Hematopoietic multipotent progenitor cell treated with erythropoietin and hydrocortisone succinate and interleukin-3 and kit ligand, for 8 days (in vitro differentiated cells): ENCODE measurements at places on chromosomes 11 and 22.

- DNase-seq, result no peak
Measured at GRCh38 chr22:50343541-50343935, 411 bp downstream of the PPP6R2 start.

- DNase-seq, result no peak
Measured at GRCh38 chr11:62013537-62014476, 46.4 kb upstream of the FTH1 start.

GRCh38 chr11:18312012-18312411 lies 9.9 kb downstream of the HPS5 start:
- DNase-seq, result no peak

DNA sequence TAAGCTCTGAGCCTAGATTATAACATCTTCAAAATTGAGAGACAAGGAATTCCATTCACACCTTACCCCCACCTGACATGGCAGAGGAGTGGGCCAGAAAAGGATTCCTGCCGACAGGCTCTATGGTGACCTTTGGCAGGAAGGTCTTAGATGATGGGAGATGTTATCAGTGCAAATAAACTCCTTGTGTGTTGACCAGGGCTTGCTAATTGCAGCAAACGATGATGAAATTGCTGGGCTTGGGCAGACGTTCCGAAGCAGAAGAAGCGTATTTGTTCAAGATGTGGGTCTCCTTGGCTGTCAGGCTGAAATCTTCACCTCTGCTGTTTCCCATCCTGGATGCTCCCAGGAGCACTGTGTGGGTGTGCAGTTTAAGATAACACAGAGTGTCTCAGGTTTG lies 183.7 kb upstream of the CADM1 start:
- no peak for DNase-seq

- no peak for DNase-seq
Measured at GRCh38 chr11:64751136-64751535, 7.2 kb upstream of the RASGRP2 start.

GRCh38 chr11:111419181-111419580 lies 40.1 kb upstream of the POU2AF1 start:
- DNase-seq, result no peak

DNA sequence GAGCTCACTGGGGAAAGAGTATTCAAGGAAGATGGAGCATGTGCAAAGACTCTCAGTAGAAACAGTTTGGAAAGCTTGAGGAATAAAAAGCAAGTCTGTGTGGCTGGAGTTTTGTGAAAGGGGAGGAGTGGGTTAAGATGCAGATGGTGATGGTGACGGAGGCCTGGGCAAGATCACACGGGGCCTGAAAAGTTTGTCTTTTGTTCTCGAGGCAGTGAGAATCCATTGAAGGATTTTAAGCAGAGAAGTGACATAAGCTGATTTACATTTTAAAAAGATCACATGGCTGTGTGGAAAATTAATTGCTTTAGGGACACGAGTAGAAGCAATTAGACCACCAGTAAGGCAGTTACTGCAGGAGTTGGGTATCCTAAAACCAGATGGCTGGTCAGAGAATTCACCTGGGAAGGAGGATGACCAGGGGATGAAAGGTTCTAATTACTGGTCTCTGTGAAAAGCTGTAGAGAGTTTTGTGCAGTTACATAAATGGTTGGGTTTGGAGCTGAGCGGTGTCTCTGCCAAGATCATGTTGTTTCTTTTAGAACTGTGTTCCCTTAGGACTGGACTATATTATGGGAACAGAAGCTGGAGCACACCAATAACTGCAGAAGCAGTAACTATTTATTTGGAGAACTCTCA lies 7.1 kb downstream of the RRP8 start:
- DNase-seq, result no peak

DNA sequence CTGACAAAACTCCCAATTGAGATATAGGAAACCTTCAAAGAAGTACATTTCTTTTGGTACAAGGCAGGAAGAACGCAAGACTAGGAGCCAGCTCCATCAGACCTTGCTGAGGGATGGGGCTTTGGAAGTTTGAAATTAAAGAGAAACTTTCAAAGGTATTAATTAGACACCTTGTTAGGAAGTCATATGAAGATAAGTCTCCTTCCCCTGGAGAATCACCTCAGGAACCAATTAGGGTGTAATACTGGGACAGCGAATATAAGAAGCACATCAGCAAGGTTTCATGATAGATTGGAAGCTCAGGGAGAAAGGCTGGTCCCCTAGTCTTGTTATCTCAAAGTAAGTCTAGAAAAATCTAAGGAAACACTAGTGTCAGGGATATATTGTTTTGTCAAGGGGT lies at the start of gene OR9Q2:
OR9Q2 (plus strand) TSS at position 301 of the 400 bp plus-strand sequence. CDS start 1,421 bp downstream, outside the sequence.
- DNase-seq, result no peak

- no peak for DNase-seq
Measured at GRCh38 chr11:76561245-76561644, 109.3 kb downstream of the LRRC32 start.

- DNase-seq, result peak; percentile 7
Measured at GRCh38 chr11:101444164-101444563, 139.6 kb downstream of the TRPC6 start.

DNA sequence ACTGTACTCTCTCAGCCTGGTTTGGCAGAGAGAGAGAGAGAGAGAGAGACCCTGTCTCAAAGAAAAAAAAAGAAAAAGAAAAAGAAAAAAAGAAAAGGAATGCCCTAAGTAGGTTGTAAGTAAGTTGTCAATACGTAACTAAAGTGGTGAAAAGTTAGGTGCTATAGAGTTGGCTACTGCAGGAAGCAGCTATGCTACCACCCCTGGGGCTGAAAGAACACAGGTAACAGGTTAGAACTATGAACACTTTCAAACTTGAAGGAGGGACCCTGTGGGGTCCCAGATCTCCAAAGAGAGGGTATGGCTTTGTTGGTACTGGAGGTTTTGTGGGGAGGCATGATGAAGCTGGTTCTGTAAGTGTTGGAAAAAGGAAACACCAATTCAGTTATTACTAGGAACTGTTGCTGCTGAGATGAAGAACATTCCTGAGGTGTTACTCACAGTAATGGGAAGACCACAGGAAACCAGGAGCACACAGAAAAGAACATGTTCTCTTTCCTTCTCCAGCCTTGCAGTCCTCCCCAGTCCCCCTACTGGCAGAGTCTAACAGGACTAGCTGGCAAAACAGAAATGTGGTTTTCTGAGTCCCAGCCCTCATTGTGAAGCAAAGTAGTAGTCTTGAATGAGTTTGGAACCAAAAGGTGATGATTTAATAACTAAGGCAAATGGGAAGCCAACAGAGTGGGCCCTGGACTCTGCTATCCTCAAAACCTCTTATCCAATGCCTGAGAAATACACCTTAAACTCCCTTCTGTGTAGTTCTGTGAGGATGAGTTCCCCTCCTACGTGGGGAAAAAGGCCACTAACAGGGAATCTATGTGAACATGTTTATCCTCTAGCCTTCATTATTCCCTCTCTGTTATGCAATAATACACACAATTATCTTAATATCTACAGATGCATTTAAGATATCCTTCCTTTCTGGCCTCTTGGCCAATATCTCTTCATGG lies 427.0 kb upstream of the DDI1 start:
- no peak for DNase-seq

GRCh38 chr11:73463359-73463758 lies 87.2 kb downstream of the RELT start:
- DNase-seq, result no peak

DNA sequence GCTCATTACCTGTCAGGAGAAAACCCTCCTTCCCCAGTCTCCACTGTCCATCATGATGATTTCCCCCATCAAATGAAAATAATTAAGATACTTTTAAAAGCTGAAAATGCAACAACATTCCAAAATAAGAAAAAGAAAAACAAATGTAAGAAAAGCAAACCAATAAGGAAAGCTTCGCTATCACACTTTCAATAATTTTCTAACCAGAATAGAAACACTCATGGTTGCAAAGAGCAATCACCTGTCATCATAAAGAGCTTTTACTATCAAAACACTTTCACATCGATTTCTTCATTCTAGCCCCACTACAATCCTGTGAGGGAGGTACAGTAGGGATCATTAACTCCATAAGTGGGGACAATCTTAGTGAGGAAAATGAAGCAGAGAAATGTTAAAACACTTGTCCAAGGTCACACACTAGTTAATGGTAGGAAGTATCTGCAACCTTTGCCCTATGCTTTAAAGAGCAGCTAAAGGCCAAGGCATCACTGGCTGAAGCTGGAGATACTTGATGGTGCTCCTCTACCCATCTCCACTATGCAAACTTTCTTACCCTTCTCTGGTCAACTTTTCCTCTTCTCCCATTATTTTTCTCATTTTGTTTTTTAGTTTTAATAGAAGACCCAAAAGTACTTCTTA lies 2.6 kb downstream of the RBM4B start:
- DNase-seq, result no peak

DNA sequence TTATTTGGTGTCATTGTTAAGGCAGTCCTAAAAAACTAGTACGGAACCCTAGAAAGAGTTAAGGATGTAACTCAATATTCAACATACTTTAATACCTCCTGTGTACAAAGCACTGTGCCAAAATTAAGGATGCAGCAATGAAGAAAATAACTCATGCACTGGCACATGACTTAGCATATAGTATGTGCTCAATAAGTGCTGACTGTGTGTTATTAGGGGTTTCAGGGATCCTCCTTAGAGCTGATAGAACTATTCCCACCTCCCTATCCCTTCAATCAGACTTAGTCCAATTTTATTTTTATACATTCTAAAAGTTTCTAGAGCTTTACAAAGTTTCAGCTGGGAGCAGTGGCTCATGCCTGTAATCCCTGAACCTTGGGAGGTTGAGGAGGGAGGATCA lies 6.1 kb upstream of the FEZ1 start:
- DNase-seq, result no peak

GRCh38 chr22:44814266-44815098 lies 62.1 kb downstream of the ARHGAP8 start:
- DNase-seq, result no peak

- DNase-seq, result no peak
Measured at GRCh38 chr11:114073828-114074381, 14.4 kb downstream of the ZBTB16 start.

DNA sequence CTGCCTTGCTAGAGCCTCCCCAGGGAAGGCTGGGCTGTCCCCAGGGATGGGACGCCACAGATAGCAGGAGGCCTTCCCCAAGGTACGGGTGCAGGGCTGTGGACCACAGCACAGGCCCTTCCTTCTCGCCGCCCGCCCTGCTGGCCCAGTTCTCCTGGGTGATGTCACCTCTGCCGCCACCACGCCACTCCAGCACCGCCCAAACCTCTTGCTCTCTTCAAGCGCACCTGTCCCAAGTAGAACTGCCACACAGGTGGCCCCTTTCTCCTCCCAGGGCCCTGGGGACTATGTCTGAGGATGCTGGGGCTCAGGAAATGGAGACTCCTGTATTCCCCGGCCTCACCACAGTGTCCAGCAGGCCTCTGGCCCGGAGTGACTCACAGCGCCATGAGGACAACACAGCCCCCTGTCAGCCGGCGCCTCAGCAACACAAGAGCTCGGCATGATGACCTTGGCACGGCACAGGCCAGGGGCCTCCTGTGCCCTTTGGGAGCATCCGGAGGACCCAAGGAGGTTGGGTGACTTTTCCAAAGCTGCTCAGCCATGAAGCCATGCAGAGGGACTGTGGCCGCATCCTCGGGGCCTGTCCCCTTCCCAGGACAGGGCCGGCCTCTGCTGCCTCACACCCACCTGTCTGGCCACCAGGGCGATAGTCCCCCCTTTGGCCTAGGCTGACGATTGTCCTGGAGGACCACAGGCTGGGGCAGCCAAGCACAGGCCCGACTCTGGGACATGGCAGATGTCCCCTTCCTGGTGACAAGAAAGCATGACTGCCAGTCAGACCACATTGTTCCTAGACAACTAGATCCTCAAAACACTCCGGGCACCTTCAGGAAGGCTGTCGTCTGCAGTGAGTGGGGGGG lies 1023.5 kb downstream of the BRD1 start:
- no peak for DNase-seq

GRCh38 chr11:86688398-86689179 lies 16.2 kb upstream of the ME3 start:
- no peak for DNase-seq

DNA sequence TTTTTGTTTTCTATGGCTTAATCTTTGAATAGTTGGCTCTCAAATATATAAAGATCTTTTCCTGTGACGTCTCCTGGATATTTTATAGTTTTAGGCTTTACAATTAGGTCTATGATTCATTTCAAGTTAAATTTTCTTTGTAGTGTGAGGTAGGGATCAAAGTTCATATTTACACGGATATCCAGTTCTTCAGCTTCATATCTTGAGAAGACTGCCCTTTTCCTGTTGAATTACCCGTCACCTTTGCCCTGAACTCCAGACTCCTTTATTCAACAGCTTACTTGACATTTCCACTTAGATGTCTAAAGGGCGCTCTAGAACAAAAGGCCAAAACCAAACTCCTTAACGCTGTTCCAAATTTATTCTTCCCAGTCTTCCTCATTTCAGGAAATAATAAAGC lies 51.7 kb downstream of the TTC17 start:
- DNase-seq, result no peak
